Effector memory CD4-positive, alpha-beta T cell (primary cell): ENCODE measurements at places on chromosomes 2 and 18.
A peak's percentile ranks its signal among the peaks of the same experiment; 100 is the strongest.

DNA sequence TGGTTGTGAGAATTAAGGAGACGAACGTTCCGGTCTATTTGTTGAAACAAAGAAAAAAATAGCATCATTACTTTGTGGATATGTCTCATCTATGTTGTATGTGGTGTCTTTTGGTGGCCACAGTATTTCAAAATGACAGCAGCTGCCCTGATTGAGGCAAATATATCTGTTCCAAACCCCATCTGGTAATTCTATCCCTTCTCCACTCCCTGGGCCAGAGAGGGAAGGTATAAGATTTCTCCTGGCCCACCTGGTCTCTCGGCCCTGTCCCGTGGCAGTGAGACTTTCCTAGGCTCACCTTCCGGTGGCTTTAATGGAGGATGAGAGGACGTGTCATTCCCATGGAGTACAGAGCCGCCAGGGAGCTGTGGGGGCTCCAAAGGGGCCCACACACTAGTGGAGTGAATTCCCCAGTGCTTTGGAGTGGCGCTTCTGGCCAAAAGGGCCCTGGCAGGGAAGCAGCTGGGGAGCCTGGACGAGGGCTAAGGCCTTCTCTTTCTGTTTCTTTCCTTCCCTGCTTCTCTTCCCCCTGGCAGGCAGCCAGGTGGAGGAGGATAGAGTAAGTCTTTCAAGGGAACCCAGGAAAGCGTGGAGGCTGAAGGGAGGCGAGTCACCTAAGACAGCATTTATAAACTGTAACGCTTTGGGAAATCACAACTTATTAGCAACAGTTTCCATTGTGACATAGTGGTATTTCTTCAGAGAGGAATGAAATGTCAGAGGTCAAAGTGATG, 5.6 kb downstream of the FOSL2 start:
- no peak overlapping the region for H3K27ac ChIP-seq
- H3K4me1 ChIP-seq: peaks cover 29% of the 10 kb centered on the region
- peaks cover 5% of the 10 kb centered on the region for H3K36me3 ChIP-seq
- H3K27me3 ChIP-seq: no peaks in the 10 kb centered on the region
- H3K4me3 ChIP-seq: no peak overlapping the region

GRCh38 chr2:191626497-191627151, 51.3 kb upstream of the NABP1 start:
- no peak overlapping the region for H3K4me3 ChIP-seq
- no peaks in the 10 kb centered on the region for H3K36me3 ChIP-seq
- peaks cover 6% of the 10 kb centered on the region for H3K4me1 ChIP-seq
- H3K27me3 ChIP-seq: no peaks in the 10 kb centered on the region
- no peak for DNase-seq

DNA sequence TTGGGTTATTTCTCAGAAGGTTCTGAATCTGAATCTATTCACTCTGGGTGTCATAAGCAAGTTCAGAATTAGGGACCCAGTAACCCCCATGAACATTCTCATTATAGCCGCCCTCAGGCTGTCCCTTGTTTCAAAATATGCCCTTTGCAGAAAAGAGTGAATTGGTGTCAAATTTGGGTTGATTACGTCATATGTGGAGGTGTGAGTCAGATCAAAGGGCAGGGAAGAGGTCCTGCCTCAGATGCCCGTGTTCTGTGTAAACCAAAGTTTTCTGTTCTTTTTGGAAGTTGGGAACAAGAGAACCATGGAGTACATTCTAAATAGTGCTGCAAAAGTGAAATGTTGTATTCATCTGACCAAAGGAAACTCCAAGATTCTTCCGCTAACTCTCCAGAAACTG, 5.8 kb downstream of the FAM110C start:
- no peaks in the 10 kb centered on the region for H3K36me3 ChIP-seq
- peaks cover 4% of the 10 kb centered on the region for H3K4me1 ChIP-seq
- H3K27me3 ChIP-seq: peaks cover 4% of the 10 kb centered on the region
- no peak for DNase-seq

GRCh38 chr2:28068088-28068487, 177.6 kb downstream of the BABAM2 start:
- no peak overlapping the region for H3K4me3 ChIP-seq
- H3K36me3 ChIP-seq: no peaks in the 10 kb centered on the region
- no peaks in the 10 kb centered on the region for H3K27me3 ChIP-seq
- no peaks in the 10 kb centered on the region for H3K4me1 ChIP-seq

- no peaks in the 10 kb centered on the region for H3K27me3 ChIP-seq
- H3K4me3 ChIP-seq: no peak overlapping the region
- H3K36me3 ChIP-seq: no peaks in the 10 kb centered on the region
- no peaks in the 10 kb centered on the region for H3K4me1 ChIP-seq
- no peak overlapping the region for H3K27ac ChIP-seq
These were observed 83.8 kb downstream of the LRATD1 start for GRCh38 chr2:14716319-14716718.

GRCh38 chr18:44680273-44681075, at the start of gene SETBP1:
TSS of gene SETBP1 (plus strand) at chr18:44680888. CDS start at chr18:44701347, 20,459 bp downstream.
- H3K27ac ChIP-seq: no peak within 1 kb of the TSS
- H3K36me3 ChIP-seq: no peaks in the 10 kb centered on the region
- peaks cover 16% of the 10 kb centered on the region for H3K4me1 ChIP-seq
- DNase-seq: no peak
- peaks cover 7% of the 10 kb centered on the region for H3K27me3 ChIP-seq

- H3K27me3 ChIP-seq: no peaks in the 10 kb centered on the region
- no peak overlapping the region for H3K4me3 ChIP-seq
- no peak overlapping the region for H3K27ac ChIP-seq
- no peak for DNase-seq
- no peaks in the 10 kb centered on the region for H3K4me1 ChIP-seq
These were observed 467.3 kb upstream of the ETAA1 start for GRCh38 chr2:66929632-66930338.

- H3K36me3 ChIP-seq: no peaks in the 10 kb centered on the region
- H3K27ac ChIP-seq: no peak overlapping the region
- no peak overlapping the region for H3K4me3 ChIP-seq
- no peaks in the 10 kb centered on the region for H3K4me1 ChIP-seq
- no peaks in the 10 kb centered on the region for H3K27me3 ChIP-seq
These were observed 49.7 kb downstream of the RASGRP3 start for GRCh38 chr2:33526132-33526531.

DNA sequence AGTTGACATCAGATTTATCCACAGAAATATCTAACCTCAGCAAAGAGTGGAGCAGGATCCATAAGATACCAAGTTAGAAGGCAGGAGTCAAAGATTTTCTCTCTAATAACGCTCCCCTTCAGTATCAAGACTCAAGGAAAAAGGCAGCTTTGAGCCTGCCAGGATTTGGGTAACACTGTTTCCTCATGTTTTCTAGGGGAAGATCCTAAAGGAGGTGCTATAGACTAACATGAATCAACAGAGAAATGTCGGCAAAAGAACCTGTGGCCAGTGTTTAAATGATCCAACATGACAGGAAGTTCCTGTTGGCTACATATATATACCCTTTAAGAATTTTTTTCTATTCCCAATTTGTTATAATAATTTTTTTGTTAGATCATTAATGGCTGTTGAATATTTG, 402.3 kb downstream of the TGIF1 start:
- H3K36me3 ChIP-seq: no peaks in the 10 kb centered on the region
- H3K27ac ChIP-seq: no peak overlapping the region
- no peaks in the 10 kb centered on the region for H3K4me1 ChIP-seq
- no peak for DNase-seq
- no peak overlapping the region for H3K4me3 ChIP-seq
- H3K27me3 ChIP-seq: no peaks in the 10 kb centered on the region

DNA sequence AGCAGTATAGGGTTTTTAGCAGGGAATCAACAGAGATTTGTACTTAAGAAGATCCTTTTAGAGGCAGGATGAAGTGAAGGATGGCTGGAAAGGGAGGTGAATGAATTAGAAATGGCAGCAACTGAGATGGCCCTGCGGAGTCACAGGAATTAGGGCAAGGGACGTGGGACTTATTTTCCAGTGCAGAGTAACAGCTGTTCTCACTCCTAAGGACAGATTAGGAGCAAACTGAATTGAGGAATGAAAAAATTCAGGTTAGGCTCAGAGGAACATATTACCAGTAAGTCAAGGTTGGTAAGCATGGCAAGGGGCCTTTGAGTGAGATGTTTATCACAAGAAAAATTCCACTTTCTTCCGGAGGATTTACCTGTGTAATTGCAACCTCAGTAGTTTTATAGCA, 34.4 kb downstream of the COL4A3 start:
- no peak overlapping the region for H3K4me3 ChIP-seq
- no peaks in the 10 kb centered on the region for H3K27me3 ChIP-seq
- no peak overlapping the region for H3K27ac ChIP-seq
- no peaks in the 10 kb centered on the region for H3K4me1 ChIP-seq

DNA sequence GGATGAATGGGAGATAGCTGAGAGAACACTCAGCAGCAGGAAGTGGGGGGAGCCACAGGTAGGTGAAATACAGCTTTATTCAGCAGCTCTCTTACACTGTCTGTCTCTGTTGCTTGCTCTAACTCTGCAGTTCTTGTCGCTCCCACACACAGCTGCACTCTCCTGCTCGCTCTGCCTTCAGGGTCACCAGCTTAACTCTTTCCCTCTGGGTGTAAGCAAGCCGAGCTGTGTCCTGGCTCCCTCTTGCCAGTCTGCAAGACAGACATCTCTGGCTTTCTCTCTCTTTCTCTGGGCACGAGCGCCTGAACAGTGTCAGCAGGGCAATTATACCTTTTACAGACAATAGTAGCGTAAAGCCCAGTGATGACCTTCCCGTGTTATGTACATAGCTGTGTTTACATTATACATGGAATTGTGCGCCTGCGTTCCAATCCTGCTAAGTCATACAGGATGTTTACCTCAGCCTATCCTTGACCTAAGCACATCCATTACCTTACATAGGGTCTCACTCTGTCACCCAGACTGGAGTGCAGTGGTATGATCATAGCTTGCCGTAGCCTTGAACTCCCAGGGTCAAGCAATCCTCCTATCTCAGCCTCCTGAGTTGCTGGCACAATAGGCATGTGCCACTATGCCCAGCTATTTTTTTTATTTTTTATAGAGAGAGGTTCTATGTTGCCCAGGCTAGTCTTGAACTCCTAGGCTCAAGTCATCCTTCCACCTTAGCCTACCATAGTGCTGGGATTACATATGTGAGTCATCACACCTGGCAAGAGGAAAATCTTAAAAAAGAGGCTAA, 57.8 kb upstream of the CHN1 start:
- H3K36me3 ChIP-seq: no peaks in the 10 kb centered on the region
- DNase-seq: no peak
- H3K4me3 ChIP-seq: no peak overlapping the region
- H3K27ac ChIP-seq: no peak overlapping the region
- H3K27me3 ChIP-seq: no peaks in the 10 kb centered on the region

- H3K27me3 ChIP-seq: no peaks in the 10 kb centered on the region
- H3K36me3 ChIP-seq: no peaks in the 10 kb centered on the region
- no peak overlapping the region for H3K27ac ChIP-seq
- H3K4me1 ChIP-seq: no peaks in the 10 kb centered on the region
- H3K4me3 ChIP-seq: no peak overlapping the region
These were observed 150.6 kb downstream of the PRPF40A start for GRCh38 chr2:152566728-152567069.

GRCh38 chr2:82968358-82968757, 1490.7 kb downstream of the SUCLG1 start:
- no peak for DNase-seq
- no peaks in the 10 kb centered on the region for H3K4me1 ChIP-seq
- no peak overlapping the region for H3K27ac ChIP-seq
- H3K36me3 ChIP-seq: no peaks in the 10 kb centered on the region

GRCh38 chr2:191836471-191836852, 10.4 kb downstream of the CAVIN2 start:
- no peak overlapping the region for H3K27ac ChIP-seq
- H3K4me1 ChIP-seq: no peaks in the 10 kb centered on the region
- no peak overlapping the region for H3K4me3 ChIP-seq
- no peaks in the 10 kb centered on the region for H3K36me3 ChIP-seq

DNA sequence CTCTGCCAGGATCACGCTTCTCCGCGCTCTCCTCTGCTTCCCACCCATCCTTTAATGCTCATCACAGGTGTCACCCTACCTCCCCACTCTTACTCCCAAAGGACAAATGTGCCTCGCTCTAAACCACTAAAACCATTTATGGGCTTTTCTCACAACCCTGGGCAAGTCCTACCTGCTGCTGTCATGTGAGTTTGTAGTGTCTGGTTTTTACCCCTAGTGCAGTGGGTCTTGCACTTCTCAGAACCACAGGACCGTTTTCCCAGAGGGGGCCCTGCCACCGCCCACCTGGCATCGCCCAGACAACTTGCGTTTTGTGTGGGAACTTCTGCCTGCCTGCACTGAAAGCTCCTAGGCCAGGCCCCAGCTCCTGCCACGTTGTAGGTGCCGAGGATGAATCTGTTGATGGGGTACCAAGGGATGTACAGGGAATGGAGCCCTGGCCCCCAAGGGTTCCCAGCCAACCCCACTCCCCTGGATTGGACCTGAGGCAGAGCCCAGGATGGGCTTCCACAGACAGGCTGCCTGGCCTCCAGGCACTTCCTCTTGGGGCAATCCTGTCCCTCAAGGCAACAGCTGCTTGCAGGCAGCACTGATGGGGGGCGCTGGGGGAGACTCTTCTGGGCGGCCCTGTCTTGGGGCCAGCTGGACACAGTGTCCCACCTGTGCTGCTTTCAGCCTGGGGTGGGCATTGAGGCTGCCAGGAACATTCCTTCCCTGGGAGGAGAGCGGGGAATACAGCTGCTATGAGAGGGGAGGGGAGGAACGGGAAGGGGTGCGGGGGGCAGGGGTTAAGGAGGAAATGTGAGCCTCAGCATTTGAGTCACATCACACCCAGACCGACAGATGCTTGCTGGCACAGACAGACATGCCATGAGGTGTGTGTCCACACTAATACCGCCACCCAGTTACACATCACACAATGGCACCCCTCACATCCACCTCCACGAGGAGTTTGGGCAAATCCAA, 176.3 kb downstream of the ZFP36L2 start:
- no peaks in the 10 kb centered on the region for H3K36me3 ChIP-seq
- no peak for DNase-seq
- no peaks in the 10 kb centered on the region for H3K4me1 ChIP-seq
- H3K4me3 ChIP-seq: no peak overlapping the region

- H3K27me3 ChIP-seq: no peaks in the 10 kb centered on the region
- no peak for DNase-seq
- H3K36me3 ChIP-seq: no peaks in the 10 kb centered on the region
- H3K4me3 ChIP-seq: peak overlapping the region; percentile 20
- peak overlapping the region; percentile 38 for H3K27ac ChIP-seq
- H3K4me1 ChIP-seq: peaks cover 7% of the 10 kb centered on the region
These were observed 15.1 kb upstream of the NMUR1 start for GRCh38 chr2:231545105-231545902.

GRCh38 chr2:234770031-234770506, 181.7 kb upstream of the SH3BP4 start:
- H3K27me3 ChIP-seq: no peaks in the 10 kb centered on the region
- no peaks in the 10 kb centered on the region for H3K36me3 ChIP-seq
- H3K27ac ChIP-seq: no peak overlapping the region

GRCh38 chr18:77088963-77089722, 43.4 kb downstream of the MBP start:
- H3K4me3 ChIP-seq: no peak overlapping the region
- peaks cover 17% of the 10 kb centered on the region for H3K4me1 ChIP-seq
- peaks cover 17% of the 10 kb centered on the region for H3K36me3 ChIP-seq

DNA sequence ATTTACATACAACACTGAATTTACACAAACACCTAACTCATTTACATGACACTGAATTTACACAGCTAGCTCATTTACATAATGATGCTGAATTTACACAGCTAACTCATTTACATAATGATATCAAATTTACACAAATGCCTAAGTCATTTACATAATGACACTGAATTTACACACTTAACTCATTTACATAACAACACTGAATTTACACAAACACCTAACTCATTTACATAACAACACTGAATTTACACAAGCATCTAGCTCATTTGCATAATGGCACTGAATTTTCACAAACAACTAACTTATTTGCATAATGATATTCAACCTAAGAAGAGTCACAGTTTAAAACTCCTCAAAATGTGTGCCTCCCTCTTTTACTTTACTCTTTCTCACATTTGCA, 511.7 kb downstream of the GALR1 start:
- H3K4me1 ChIP-seq: no peaks in the 10 kb centered on the region
- no peak overlapping the region for H3K27ac ChIP-seq
- H3K36me3 ChIP-seq: no peaks in the 10 kb centered on the region
- H3K4me3 ChIP-seq: no peak overlapping the region
- no peak for DNase-seq
- no peaks in the 10 kb centered on the region for H3K27me3 ChIP-seq
